HFF-Myc (cell line): ENCODE measurements at places on chromosomes 5 and 9.

GRCh38 chr5:1245905-1246576 lies 20.9 kb downstream of the SLC6A18 start:
- DNase-seq: no peak

- no peak for DNase-seq
These were observed 62.0 kb upstream of the ASS1 start for GRCh38 chr9:130382636-130383349.

- no peak for DNase-seq
These were observed 2.2 kb upstream of the ALDH1A1 start for GRCh38 chr9:72955126-72955455.

GRCh38 chr9:127915801-127916719 lies 781 bp downstream of the ST6GALNAC4 start:
- no peak for DNase-seq

GRCh38 chr9:136614967-136615623 lies 47.6 kb upstream of the EGFL7 start:
- DNase-seq: no peak
